Right renal pelvis (tissue), 4 donors: ENCODE measurements at places on chromosomes 7 and 10.

- DNase-seq, result no peak
Observed at GRCh38 chr10:79275431-79275851, 71.8 kb upstream of the PPIF start.

DNA sequence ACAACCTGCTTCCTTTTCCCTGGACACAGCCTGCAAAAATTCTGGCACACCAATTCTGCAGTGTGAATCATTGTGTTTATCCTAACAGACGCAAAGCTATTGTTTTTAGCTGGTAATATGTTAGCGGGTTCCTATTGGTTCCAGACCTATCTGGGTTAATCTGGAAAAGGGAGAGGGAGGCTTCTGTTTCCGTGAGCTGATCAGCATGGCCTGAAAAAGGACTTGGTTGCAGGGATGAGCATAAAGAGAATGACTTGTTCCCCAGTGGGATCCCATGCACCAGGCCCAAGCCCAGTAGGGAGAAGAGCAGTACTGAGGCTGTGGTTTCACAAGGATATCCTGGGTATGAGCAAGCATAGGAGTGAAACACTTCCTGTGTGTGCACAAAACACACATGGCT lies 78.4 kb downstream of the PDE1C start:
- no peak for DNase-seq

GRCh38 chr10:92915892-92916291 lies 67.6 kb downstream of the EXOC6 start:
- DNase-seq, result no peak

- DNase-seq, result no peak
Observed at GRCh38 chr10:2790396-2791188, 276.8 kb upstream of the PFKP start.

GRCh38 chr10:49361735-49362568 lies 33.9 kb downstream of the DRGX start:
- DNase-seq, result no peak

DNA sequence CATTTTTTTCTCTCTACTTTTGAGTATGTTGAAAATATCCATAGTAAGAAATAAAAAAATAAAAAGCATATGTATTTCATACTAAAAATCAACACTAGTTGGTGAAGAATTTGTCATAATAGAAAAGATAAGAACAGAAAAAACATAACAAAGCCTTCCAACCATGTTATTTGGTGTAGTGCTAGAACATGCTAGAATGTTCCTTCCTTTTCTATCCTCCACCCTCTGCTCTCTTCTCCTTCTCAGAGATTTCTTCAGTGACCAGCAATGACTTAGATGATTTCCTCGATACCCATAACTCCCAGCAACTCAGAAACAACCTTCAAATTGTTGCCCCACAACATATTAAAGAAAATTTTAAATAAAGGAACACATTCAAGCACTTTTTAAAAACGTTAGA lies 2.6 kb downstream of the ZC3HAV1 start:
- no peak for DNase-seq

- DNase-seq, result no peak
Observed at GRCh38 chr10:132300582-132300981, 7.2 kb downstream of the STK32C start.

DNA sequence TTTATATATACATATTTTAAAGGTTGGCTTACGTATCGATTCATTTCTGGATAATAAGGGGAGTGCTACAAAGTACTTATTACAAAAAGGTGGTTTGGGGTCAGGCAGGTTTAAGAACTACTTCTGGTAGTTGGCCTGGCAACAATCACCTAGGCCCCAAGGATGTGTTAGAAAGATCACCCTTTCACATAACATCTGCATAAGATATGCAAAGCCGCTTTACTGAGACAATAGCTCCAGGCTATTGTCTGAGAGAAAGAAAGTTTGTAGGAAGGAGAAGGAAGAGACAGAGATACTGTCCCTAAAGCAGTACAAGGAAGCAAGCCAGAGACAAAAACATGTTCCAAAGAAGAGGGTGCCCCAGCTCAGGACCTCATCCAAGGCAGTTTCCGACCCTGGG lies 6.2 kb downstream of the PAXIP1 start:
- DNase-seq, result no peak

GRCh38 chr7:73827567-73828106 lies 3.2 kb upstream of the CLDN4 start:
- no peak for DNase-seq

DNA sequence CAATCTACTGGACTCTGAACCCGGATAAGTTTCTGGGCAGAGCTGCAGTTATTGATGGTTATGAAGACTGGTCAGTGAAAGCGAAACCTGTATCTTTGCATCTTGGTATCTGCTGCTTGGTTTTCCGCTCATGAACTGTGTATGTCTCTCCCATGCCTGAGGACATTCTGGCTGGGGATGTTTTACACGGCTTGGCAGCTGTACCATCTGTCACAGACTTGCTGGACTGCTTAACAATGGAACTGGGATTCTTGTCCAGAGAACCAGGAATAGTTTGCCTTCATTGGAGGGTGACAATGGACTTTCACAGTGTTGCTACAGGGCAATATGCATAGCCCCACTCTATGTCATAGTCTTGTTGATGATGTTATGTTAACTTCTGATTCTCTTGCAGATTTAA lies 119.9 kb upstream of the TMEM106B start:
- no peak for DNase-seq

DNA sequence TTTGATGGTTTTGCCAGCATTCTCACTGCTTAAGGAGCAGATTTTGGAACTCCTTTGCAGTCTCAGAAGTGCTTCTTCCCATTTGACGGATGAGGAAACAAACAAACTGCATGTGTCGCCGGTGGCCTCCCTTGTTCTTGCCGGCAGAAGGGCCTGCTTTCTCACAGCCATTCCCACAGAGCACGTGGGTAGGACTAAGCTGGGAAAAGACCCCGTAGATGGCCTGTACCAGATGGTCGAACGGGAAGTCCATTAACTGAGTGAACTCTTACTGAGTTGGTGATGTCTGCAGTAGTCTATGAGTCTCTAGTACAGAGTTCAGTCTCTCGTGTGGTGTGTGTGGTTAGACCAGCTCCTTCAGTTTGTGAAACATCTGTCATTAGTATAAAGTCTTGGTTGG lies 131.9 kb downstream of the TRRAP start:
- DNase-seq, result no peak
